ENCODE measurements at places on chromosomes 7 and 10.

GRCh38 chr10:3729397-3729976 lies 55.5 kb downstream of the KLF6 start:
- no peak for DNase-seq

- no peak for DNase-seq
Observed at GRCh38 chr7:129843978-129844840, 108.6 kb downstream of the UBE2H start.

GRCh38 chr7:88226886-88227516 lies 7.2 kb upstream of the SRI start:
- DNase-seq: peak; percentile 59

- peak; percentile 72 for DNase-seq
Observed at GRCh38 chr7:36747280-36748016, 23.2 kb upstream of the AOAH start.

DNA sequence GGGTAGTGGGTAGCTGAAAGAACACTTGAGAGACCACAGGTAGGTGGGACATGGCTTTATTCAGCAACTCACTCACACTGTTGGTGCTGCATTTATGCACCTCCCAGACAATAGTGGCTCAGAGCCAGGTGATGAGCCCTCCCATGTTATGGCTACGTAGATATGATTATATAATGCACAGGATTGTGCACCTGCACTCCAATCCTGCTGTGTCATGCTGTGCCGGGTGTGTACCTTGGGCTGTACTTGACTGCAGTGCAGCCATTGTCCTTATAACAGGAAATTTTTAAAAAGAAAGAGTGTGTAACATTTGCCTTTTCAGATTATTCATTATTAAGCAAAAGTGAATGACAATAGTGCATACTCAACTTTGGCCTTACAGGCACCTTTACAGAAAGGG lies 366.1 kb upstream of the BMPER start:
- DNase-seq: no peak

Data from fibroblast of skin of back (primary cell).